ENCODE measurements at places on chromosomes 4 and X.

- no peak for DNase-seq
Measured at GRCh38 chrX:86002076-86002896, 45.1 kb downstream of the CHM start.

DNA sequence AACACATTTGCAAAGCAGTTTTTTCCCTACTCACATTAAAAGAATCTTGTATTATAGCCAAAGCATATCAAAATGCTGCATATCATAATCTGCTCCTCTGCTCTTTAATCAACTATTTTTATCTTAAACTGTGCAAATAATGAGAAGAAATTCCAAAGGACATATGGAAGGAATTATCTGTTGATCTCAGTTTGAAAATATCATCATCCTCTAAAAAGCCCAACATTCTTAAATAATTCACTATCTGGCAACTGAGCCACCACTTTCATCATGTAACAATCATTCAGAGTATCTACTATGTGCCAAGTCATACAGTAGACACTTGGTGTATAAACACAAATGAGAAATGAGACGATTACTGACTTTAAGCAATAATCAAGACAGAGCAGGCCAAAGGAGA, 63.0 kb downstream of the PRSS12 start:
- DNase-seq = no peak

GRCh38 chr4:36325499-36325898, 44.1 kb downstream of the DTHD1 start:
- DNase-seq = no peak

DNA sequence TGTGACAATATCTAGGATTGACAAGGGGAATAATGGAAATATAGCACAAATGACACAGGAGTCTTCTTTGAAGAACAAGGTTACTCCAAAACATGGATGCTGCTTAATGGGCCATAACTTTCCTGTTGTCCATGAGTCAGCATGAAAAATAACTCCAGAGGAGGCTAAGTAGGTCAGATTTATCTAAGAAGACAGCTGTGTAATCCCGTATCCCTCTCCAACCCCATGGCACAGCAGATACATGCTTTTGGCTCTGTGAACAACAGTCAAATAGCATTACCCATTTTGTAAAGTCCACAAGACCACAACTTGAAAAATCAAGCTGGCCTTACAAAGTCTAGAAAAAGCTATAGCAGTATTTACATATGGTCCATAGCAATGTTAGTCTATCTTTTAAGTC, 2.1 kb upstream of the TMEM131L start:
- no peak for DNase-seq

DNA sequence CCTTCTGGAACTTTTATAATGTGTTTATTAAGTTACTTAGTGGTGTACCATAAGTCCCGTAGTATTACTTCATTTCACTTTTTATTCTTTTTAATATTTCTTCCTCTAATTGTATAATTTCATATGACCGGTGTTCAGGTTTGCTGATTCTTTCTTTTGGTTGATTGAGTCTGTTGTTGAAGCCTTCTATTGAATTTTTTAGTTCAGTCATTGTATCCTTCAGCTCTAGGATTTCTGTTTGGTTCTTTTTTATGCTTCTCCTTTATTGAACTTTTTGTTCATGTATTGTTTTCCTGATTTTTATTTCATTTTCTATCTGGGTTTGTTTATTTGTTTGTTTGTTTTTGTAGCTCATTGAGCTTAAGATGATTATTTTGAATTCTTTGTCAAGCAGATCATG, 8.8 kb downstream of the CEP44 start:
- no peak for DNase-seq

GRCh38 chr4:138034871-138035270, 207.3 kb downstream of the SLC7A11 start:
- no peak for DNase-seq

- no peak for DNase-seq
Measured at GRCh38 chrX:15963858-15964257, 109.2 kb upstream of the AP1S2 start.

GRCh38 chr4:174210952-174211490, 72.4 kb downstream of the FBXO8 start:
- DNase-seq = no peak

GRCh38 chr4:71978210-71978835, 53.5 kb upstream of the NPFFR2 start:
- no peak for DNase-seq

DNA sequence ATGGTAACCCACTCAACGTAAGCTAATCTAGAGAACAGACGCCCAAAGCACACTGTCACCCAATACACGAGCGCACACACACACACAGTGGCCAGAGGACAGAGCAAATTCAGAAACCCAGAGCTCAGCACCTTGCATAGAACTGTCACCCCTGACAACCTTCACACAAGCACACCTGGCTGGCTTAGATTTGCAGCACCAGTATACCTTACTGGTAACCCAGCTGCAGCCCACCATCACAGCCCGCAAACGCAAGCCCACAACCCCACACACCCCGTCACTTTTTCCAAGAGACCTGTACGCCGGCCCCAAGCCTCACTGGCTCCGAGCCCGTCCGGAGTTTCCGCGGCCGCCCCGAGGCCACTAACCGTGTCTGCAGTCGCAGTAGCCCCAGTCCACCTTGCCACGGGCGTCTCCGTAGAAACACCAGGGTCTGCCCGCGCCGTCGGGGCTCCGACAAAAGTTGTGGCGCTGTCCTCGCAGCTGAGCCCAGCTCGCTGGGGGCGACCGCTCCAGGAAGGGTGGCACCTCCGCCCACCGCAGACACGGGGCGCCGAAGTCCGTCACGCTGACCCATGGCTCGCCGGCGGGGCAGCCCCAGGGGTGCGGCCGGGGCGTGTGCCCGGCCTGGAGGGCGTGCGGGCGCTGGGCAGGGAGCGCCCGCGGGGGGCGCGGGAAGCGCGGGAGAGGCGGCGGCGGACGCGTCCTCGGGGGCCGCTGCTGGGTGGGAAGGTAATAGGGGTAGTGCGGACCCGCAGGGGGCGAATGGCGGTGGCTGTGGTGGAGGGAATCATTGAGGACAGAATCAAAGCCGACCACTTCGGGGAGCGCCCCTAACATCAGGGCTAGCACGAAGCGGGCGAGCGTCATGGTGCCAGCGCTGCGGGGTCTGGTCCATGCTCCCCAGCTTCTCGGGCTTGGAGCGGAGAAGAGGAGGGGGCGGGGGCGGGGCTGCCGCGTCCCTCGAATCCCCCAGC, 664 bp downstream of the PRSS12 start:
- no peak for DNase-seq

GRCh38 chr4:52425751-52426326, 233.3 kb downstream of the USP46 start:
- DNase-seq = no peak

GRCh38 chr4:109462802-109463201, 29.2 kb downstream of the SEC24B start:
- no peak for DNase-seq

GRCh38 chr4:46946919-46947536, 38.0 kb upstream of the COX7B2 start:
- no peak for DNase-seq

GRCh38 chr4:38682336-38682735, 18.3 kb downstream of the KLF3 start:
- DNase-seq = no peak

DNA sequence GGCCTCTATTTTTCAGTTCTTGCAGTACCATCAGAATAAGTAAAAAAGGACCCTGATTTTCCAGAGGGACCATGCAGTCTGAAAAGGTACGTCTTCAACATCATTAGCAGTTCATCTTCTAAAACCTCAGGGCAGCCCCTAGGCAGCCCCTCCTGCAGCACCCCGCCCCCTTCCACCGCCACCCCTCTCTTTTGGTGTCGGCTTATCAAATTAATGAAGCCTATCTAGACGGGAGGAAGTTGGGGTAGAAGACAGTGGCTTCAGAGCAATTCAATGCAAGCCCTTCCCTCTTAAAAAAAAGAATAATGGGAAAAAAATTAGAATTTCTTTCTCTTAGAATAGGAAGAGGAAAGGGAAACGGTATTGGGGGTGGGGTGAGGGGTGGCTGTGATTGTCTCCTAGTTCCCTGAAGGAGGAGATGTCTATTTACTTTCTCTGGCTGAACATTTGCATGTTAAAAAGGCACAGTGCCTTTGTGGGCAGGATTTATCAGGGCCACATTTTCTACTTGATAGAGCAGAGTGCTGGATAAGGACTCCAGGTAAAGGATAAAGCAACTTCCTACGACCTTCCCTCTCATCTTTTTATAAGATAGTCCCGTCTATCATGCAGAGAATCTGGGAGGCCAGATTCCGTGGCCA, 159.4 kb downstream of the MGST2 start:
- DNase-seq = no peak

GRCh38 chr4:158805635-158806471, 37.0 kb downstream of the FNIP2 start:
- no peak for DNase-seq

DNA sequence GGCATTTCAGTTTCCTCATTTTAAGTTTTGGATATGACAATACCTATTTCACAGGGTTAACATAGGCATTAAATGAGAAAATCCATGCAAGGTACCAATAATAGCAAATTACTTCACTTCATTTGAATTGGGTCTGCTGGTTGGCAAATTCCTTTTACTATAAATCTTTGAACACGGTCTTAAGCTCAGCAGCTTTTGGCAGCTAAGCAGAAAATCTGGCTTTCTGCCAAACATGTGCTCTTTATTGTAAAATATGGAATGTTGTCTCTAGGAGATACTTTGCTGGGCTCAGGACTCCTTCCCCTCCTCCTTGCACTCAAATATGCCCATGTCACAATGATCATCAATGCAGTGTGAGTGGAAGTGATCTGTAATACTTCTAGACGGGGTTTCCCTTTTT, 16.8 kb upstream of the DMP1 start:
- DNase-seq = no peak

DNA sequence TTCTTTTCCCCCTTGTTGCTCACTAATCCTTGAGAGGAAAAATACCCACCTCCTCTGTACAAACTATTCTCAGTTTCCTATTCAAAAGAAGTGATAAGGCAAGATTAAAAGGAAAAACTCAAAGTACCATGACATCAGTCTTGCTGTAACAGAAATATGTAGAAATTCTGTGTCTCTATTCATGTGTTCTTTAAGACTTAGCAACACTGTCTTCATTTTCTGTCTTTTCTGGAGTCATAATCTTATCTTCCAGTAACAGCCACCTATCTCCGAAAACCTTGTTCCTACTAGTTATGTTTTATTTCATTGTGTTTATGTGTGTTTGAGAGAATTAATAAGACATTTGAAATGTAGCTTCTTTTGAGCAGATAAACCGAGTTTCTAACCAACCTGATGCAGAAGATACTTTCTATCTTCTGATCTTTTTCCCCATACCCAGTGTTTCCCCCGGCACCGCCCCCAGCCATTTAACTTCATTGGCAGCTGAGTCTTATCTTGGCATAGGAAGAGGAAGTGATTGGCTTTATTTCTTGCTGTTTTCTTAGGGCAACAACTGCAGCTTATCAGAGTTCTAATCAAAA, 8.0 kb downstream of the FAM241A start:
- DNase-seq = no peak

- no peak for DNase-seq
Measured at GRCh38 chrX:113868177-113868576, 715.7 kb upstream of the HTR2C start.

DNA sequence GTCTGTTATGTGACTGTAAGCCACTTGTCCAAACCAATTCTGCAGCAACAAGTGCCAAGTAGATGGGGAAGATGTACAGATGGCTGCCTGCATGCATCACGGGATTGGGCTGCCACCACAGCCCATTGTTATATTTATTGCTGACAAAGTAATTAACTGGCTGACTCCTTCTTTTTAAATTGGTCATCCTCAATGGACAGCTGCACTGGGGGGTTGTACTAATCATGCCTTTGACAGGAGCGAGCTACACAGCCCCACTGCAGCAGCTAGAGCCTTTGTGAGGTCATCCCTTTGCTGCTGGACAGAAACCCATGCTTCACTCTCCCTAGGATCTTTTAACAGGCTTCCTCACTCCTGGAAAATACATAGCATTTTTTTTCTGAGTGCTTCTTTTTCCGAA, 146.7 kb upstream of the CXXC4 start:
- DNase-seq = no peak

- no peak for DNase-seq
Measured at GRCh38 chrX:63661676-63662075, 123.3 kb downstream of the ARHGEF9 start.

- no peak for DNase-seq
Measured at GRCh38 chr4:159010563-159011260, 92.2 kb upstream of the RAPGEF2 start.
